ENCODE measurements at places on chromosomes 12 and 14. TPM values are rescaled to one million over a fixed set of nuclear protein-coding genes. Genes with fewer than 3 reads are reported as not detected.

Gene GRIP1
- total RNA-seq: 0.37 TPM

Gene RFX4
- not detected for total RNA-seq

Gene UNC79
- total RNA-seq: not detected

DNA sequence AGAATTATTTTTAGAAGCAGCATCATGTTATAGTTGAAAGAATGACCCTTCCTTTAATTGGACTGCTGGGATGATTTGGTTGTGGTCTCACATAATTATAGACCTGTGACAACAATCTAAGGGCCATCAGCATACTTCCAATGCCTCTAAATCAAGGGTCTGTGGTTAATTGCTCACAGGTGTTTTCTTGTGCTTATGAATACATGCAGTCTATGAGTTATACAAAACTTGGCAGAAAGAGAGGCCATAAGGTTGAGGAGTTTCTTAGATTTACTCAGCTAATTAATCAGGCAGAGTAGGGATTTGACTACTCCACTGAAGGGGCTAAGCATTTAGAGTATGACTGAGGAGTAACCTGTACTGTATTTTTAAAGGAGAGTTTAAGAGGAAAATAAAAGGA, 37.0 kb upstream of the FRMD6 start:
- no peak for DNase-seq

DNA sequence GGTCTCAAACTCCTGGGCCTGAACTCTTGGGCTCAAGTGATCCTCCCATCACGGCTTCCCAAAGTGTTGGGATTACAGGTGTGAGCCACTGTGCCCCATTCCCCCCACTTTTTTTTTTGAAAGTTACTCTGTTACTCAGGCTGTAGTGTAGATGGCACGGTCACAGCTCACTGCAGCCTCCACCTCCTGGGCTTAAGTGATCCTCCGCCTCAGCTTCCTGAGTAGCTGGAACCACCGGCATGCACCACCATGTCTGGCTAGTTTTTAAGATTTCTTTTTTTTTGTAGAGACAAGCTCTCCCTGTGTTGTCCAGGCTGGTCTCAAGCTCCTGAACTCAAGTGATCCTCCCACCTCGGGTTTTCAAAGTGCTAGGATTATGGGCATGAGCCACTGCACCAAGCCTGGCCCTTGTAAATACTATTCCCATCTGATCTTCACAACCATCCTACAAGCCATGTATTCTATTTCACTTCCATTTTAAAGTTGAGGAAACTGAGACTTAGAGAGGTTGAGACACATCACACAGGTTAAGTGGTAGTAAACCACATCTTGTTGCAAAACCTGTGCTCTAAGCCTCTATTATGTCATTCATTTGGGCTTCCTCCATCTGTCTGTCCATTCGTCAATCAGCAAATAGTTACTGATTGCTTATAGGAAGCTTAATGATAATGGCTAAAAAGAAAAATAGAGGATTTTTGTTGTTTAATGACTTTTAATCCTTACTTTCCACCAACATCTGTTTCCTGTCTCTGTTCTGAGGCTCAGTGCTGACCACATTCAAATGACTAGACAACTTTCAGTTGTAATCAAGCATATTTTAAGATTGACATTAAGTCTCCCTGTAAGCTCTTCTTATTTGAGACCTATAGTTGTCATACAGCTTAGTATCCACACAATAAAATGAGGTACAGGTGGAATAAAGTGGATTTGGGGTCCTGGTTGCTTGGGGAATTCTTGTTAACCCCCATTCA, 9.2 kb downstream of the ASCL4 start:
- no peak for DNase-seq

DNA sequence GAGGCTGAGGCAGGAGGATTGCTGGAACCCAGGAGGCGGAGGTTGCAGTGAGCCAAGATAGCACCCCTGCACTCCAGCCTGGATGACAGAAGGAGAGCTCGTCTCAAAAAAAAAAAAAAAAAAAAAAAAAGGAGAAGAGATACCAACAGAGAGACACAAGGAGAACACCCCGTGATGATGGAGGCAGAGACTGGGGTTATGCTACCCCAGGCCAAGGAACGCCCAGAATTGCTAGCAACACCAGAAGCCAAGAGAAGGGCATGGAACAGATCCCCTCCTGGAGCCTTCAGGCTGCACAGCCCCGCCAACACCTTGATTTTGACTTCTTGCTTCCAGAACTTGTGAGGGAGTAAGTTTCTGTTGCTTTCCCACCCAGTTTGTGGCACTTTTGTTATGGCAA, 148.0 kb upstream of the FOXN3 start:
- no peak for DNase-seq

DNA sequence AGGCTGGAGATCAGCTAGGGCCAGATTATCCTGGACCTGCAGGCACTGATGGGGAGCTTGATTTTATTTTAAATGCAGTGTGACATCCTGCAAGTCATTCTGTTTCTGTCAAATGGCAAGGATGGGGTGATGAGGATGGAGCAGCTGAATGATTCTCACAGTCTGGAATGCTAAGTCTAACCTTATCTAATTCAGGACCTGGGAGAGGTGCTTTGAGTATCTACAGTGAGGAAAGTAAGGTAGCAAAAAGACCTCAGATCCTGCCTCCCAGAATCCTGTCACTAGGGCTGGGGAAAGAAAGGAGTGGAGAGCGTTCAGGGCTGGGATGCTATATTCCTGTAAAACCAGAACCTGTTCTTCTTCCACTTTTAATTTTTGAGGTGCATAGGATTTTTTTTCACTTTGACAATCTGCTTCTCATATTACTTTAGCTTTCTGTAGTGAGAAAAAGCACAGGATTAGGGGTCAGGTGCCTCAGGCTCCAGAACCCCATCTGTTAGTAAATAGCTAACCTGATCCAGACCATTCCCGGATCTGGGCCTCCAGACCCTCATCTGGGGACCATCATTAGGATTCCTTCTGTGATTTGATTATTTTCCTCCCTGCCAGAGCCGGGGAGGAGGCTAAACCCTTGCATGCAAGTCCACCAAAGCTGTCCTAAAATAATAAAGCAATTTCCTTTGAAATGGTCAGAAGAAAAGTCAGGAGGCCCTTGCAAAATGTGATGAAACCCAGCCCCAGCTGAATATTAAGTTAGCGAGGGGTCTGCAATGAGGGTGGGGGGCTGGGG, 54.7 kb downstream of the ASCL1 start:
- DNase-seq: no peak

DNA sequence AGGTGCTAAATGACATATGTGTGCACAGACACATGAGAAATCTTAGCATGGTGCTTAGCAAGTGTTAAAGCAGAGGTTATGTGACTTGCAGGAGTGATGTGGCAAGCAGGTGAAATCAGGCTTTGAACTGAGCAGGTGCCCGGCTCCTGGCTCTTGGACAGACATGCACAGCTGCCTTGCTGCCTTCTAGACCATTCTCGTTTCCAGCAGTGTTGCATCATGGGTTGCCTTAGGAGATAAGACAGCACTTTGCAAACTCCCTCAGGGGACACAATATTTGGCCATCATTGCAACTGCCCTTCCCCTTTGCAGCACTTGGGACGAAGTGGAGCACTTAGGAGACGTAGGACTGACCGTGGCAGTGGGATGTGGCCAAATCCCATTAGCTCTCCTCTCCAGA, 17.2 kb upstream of the GSC start:
- no peak for DNase-seq

DNA sequence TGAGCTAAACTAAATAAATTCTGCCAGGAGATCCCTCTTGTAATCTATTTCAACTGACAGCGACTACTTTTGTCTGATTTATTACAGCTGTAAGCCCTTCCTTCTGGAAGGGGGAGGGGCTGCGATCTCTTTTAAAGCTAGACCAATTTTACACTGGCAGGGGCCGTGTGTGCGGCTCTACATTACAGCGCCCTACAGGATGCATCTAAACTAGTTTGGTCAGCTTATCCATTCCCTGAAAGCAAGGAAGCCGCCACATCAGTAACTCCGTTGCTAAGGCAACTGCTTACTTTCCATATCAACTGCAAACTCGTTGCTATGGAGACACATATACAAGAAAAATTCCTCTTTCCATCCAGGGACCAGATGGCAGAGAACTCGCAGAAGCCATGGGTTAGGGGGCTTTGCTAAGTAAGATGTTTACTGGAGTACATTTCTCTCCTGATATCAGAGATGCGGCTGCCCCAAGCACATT, 17.4 kb downstream of the FOXN3 start:
- DNase-seq: peak; percentile 41

GRCh38 chr12:88339254-88339949, 197.3 kb downstream of the TMTC3 start:
- peak; percentile 64 for DNase-seq

All from HT1080 (cell line).